ENCODE measurements at places on chromosomes 6 and 20.

- no peak for DNase-seq
Observed at GRCh38 chr6:107511511-107511993, 21.6 kb downstream of the SOBP start.

DNA sequence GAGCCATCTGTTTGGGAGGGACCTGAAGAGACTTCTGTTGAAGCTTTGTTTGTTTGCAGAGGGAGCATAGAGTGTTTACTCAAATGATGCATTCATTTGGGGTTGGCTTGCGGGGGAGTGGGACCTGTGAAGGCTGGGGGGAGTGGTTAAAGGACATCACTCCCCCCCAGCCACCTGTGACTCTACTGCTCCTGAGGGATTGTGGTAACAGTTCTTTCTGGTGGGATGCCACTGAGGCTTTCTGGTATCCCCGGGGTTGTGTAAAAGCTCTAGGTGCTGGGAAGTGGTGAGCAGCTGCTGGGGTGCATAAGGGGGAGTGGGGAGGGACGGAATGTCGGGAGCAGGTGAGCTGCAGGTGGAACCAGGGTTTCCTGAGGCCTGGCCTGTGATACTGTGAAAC is 239.2 kb upstream of the QKI start:
- no peak for DNase-seq

DNA sequence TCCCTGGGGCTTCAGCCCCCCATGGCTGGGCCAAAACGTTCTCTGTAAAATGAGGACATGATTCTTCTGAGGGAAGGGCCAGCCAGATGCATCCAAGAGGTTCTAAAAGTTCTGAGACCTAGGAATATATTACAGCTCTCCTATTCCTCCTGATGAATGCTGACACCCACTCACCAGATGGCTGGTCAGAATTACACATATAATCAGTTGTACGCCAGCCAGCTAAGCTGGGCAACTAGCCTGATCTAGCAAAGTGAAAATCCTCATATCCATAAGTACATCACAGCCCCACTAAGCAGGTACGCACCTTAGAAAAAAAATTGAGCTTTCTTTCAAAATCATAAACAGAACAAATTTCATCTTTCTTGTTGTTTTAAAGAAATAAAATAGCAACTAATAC is 34.8 kb downstream of the C6orf118 start:
- DNase-seq, result no peak

DNA sequence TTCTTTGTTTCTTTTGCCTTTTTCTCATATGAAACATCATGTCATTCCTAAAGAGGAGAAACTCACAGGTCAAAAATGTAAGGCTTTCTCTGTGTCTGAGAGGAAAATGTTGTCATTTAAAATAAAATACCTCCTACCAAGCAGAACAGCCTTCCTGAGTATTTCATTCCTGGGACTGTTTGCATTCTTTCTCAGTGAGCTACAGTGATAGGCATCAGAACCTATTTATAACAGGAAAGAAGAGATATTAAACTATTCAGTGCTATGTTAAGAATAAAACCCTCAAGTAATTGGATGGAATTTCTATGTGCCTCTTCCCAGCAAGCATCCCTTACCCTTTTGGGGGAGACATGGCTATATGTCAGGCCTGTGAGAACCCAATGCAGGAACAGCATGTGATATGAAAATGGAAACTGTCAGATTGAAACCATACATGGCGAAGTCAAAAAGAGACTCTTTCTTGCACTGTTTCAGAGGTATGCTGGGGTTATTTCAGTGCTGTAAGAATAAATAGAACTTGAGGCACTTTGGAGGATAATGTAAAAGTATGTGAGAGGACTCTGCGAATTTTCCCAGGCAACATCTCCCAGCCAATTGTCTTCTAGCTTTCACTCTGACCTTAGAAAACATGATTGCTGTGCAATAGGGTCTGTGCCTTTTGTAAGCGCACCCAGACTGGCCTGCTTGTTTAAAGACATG is 133.8 kb upstream of the CCN2 start:
- DNase-seq, result no peak

- DNase-seq, result no peak
Observed at GRCh38 chr6:45566882-45567281, 189.1 kb upstream of the SUPT3H start.
